ENCODE measurements at places on chromosomes 2 and 18.

DNA sequence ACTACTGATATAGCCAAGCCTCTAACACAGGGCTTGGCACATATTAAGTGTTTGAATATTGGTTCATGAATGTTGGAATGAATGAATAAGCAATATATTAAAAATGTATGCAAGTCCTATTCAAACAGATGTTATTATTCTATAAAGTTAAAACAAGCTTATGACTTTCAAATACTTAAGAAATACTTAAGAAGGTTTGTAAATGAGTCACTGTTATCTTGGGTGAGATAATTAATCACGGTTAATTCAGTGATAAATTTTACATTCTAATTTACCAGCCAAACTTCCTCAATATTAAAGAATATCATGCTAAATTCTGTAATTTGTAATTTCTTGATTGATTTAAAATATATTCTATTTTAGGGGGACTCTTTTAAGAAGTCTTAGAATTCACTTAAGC lies 74.8 kb downstream of the RBMS1 start:
- no peak for DNase-seq

- DNase-seq, result no peak
These were observed 461.5 kb downstream of the IRS1 start for GRCh38 chr2:226337941-226338600.

- DNase-seq, result no peak
These were observed 121.8 kb downstream of the NCK2 start for GRCh38 chr2:105866216-105867185.

DNA sequence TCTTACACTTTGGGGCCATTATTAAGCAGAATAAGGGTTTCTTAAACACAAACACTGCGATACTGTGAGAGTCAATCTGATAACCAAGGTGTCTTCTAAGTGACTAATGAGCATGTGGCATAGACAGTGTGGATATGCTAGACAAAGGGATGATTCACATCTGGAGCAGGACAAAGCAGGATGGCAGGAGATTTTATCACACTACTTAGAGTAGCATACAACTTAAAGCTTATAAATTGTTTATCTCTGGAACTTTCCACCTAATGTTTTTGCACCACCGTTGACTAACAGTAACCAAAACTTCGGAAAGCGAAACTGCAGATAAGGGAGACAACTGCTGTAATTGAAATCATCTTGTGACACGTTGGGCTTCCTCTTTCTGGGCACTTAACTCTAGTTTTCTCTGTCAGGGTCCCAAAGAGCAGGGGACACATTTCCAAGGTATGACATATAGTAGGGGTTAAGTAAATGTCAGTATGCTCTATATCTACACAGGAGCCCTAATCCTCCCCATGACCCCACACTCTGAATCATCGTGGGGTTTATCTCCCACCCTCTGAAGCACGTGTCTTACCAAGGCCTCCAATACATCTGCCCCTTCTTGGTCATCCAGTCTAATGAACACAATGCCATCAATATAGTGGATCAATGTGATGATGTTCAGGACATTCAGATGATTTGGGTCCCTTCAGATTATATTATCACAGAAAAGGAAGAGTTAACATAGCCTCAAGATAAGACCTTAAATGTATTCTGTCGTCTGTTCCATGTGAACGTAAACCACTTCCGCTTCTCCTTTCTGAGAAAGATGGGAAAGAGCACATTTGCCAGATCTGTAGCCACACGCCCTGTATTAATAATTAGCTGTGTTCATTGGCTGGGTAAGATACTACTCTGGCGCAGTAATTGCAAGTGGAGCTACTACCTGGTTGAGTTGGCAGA lies 78.7 kb downstream of the FTCDNL1 start:
- DNase-seq, result no peak

GRCh38 chr2:48725696-48726494 lies 29.6 kb downstream of the LHCGR start:
- no peak for DNase-seq

DNA sequence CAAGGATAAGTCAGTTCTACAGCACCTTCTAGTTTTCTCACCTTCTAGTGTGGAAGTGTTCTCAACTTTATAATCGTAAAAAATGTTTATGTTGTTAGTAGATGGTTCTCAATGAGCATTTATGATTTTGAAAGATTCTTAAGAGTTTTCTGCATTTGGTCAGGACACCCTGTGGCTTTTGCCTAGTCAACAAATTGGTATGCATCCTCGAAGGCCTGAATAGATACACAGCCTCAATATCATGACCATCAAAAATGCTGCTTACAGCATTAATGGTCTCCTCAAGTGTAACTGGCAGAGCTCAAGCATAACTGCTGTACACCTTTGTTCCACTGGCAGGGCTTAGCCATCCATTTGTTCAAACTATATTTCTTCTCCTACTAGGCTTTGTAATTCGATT lies 96.7 kb downstream of the CRACDL start:
- no peak for DNase-seq

DNA sequence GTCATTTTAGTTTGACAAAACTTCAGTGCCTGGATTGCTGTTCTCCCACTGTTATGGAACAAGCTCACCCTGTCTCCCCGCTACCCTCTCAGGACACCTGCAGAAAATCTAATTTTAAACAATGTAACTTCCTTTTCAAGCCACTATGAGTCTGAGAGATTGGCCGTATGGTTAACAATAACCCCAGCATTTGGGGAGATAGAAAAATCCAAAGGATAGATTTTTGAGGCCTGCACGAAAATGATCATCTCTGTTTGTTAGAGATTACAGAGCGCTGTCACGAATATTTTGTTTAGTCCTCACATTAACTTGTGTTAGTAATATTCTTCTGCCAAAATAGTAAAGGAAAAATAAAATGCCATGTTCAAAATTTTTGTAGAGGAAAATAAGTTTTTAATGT lies 24.7 kb downstream of the CAB39 start:
- no peak for DNase-seq

GRCh38 chr2:46015671-46016070 lies 281.5 kb upstream of the EPAS1 start:
- DNase-seq, result no peak

DNA sequence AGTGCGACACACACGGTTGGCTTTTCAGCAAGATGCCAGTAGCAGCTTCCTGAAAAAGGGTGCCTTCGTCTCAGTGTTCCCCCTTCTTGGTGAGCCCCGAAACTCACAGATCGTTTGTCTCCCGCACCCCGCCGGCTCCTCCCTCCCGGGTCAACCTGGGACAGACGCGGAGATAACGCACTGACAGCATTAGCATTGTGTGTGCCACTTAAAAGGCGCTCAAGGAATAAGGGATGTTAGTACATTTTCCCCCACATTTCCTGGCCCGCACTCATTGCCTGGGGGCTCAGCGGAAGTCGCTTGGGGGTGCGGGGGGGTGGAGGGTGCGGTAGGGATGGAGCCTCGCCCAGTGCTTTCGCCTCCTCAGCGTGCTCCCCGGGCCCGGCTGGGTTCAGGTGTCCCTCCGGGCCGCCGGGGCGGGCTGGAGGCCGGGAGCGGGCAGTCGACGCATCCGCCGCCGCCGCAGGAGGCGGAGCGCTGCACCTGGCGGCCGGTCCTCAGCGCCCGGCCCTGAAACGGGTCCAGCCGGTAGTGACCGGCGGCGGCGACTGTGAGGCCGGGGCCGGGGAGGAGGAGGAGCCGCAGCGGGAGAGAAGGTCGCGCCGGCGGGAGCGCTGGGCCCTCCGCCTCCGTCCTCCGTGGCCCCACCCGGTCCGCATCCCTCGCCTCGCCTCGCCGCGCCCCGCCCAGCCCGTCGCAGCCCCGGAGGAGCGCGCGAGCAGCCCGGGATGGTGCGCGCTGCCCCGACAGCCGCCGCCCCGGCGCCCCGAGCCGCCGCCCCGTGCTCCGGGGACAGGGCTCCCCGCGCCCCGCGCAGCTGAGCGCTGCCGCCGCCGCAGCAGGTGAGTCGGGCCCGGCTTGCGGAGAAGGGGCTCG lies at the start of gene MFSD6:
Gene MFSD6 (plus strand): TSS at position 694 of the 876 bp plus-strand sequence. CDS start 27,675 bp downstream, outside the sequence.
- DNase-seq, result peak; percentile 59

- peak; percentile 13 for DNase-seq
These were observed 54.3 kb downstream of the INPP5D start for GRCh38 chr2:233114421-233114861.

- DNase-seq, result no peak
These were observed 312.4 kb upstream of the SPHKAP start for GRCh38 chr2:228493852-228494251.

DNA sequence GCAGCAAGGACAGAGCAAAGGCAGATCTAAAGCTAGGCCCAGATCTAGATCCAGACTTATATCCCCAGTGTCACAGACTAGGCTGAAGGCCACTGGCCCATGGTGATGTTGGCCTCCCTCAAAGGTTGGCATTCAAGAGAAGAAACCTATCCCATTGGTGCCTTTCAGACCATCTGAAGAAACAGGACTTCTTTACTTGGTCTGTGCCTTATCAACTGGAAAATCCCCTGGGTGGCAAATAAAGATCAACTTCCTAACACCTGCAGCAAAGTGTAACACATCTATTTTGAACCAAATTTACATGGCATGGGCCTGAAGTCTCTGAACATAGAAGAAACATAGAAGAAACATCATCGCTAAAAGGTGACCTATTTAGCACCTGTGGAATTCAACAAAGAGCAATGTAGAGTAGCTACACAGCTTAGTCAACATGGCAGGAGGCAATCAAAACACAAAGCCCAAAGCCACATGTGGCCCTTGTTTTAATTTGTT lies 35.8 kb downstream of the METTL4 start:
- DNase-seq, result no peak

DNA sequence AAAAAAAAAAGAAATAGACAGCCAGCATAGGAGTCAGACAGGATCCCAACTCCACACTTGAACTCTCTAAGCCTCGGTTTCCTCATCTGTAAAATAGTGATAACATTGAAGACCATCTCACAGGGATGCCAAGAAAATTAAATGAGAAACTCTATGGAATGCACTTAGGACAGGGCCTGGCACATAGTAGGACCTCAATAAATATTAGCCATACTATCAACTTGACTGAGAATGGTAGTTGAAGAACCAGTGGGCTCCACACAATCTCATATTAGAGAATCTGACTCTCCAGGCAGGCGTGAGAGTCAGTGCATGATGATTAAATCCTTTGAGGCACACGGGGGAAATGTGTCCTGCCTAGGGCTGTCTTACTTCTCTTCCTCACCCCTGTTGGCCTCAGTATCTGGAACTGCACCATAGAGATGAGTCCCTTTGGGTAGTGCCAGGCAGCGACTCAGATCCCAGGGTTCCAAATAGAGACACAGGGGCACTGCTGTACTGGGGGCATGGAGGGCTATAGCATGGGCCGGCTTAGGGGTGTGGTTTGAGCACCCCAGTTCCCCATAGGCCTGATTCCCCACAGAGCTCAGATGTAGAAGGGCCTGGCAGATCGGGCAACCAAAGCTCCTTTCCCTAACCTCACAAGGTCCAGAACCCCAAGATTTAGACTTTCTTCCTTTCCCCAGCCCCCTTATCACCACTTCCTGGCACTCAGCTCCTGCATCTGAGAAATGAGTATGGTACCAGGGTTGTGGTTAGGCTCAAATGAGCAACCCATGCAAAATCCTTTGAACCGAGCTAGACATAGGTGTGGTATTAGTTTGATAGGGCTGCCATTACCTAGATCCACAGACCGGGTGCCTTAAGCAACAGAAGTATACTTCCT lies 51.3 kb upstream of the CAB39 start:
- peak; percentile 90 for DNase-seq

- no peak for DNase-seq
These were observed 2.0 kb upstream of the CD28 start for GRCh38 chr2:203704430-203704829.
